Stimulated activated CD8-positive, alpha-beta memory T cell treated with anti-CD3 and anti-CD28 coated beads, Interleukin-7, amount 100 ng/mL, for 1 hour (primary cell): ENCODE measurements at places on chromosomes 6 and 20.

- DNase-seq: no peak
Observed at GRCh38 chr6:32566957-32567356, 22.7 kb downstream of the HLA-DRB1 start.

GRCh38 chr20:34683667-34684066 lies 6.8 kb upstream of the PIGU start:
- DNase-seq: no peak

DNA sequence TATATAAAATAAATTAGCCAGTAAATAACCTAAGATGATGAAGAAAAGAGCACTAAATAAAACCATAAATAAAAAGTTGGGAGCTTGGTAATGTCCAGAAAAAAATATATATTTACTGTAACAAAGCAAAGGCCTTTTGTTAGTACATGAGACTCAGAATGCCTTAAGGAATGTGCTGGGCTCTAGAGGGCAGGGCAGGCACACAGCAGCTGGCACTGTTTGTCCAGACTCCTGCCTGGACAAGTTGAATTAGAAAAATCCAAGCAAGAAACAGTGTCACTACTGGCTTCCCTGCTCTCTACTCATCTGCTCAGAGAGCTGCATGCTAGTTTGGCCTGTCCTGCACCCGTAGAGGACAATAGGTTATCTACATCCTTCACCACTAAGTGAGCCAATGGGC lies 8.8 kb downstream of the DEFB129 start:
- no peak for DNase-seq

DNA sequence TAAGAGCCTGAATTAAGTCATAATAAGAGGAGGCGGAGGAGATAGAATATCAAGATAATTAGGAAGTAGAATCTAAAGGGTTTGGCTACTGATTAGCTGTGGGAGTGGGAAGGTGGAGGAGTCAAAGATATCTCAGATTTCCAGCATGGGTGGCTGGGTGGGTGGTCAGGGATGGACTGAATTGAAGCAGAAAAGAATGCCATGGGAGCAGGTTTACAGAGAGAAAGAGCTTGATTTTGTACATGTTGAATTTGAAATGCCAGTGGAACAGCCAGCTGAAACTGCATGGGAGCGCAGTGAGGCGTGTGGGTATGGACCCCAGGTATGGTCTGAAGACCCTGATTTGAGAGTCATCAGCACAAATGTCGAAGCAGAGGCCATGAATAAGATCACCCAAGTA lies 1.4 kb upstream of the HLA-DMA start:
- DNase-seq: no peak

DNA sequence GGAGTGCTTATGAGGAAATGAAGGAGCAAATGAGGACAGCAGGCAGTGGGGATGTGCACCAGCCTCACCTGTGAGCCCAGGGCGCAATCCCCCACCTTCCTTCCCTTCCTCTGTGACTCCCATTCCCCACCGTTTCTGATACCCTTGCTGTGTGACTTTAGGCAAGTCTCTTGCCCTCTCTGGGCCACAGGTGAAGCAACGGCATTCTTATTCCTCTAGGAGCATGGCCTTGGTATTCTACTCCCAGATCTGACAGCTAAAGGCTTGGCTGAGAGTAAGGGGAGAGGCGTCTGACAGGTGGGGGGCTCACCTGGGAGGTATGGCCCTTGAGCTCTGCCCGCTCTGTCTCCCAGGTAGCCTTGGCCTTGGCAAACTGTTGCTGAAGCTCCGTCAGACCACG lies 30.9 kb upstream of the DSN1 start:
- DNase-seq: no peak

GRCh38 chr6:137167702-137168377 lies 5.6 kb downstream of the IL22RA2 start:
- no peak for DNase-seq

DNA sequence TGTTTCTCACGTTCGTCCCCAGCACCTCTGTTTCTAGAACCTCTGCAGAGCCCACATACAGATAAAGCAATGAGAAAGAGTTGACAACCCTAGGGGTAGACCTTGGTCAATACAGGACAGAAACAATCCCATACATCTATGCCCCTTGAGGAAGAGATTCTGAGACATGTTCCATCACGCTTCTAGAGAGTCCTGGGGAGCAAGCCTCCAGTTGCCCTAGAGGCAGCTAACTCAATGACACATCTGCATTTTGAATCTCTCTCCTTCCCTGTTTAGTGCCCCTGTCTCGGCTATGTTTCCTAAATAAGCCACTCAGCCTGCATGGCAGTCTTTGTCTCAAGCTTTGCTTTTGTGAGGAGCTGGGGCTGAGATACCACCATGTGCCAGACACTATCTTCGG lies 435.3 kb downstream of the CD83 start:
- DNase-seq: no peak

DNA sequence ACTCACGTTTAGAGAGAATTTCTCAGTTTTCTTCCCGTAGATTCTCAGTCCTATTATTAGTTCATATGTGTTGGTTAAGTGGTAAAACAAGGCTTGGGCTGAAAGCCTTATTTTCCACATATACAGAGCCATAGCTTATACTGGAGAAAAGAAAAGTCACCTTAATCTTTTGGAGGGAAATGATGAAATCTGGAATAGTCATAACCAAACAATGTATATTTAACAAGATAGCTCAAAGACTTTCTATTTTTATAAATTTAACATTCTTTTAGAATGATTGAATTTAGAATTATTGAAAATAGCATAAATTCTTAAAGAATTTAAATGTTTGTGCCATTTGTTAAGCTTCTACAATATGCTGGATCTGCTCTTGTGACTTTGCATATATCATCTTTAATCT lies 85.8 kb downstream of the CDKAL1 start:
- no peak for DNase-seq

GRCh38 chr6:119890470-119890869 lies 540.9 kb upstream of the MAN1A1 start:
- no peak for DNase-seq

DNA sequence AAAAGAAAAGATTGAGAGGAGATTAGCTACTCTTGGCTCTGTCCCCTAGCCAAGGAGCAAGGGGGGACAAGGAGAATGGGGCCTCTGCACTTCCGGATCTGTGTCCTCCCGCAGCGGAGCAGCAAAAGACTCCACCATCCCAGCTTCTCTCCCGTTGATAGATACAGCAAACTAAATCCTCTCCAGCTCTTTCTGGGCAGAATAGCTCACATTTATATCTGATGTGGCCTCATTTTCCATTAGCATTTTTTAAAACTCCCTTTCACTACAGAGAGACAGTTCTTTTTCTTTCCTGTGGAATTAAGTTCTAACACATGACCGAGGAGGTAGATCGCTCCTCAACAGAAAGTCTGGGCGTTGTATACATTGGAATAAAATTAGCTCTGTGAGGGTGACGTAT lies 260.9 kb upstream of the SOX4 start:
- DNase-seq: no peak
